ENCODE measurements at places on chromosomes 4 and X.
A peak's percentile ranks its signal among the peaks of the same experiment; 100 is the strongest.

GRCh38 chr4:19348746-19349145, 903.0 kb upstream of the SLIT2 start:
- DNase-seq, result no peak

- no peak for DNase-seq
These were observed 10.3 kb downstream of the VGLL1 start for GRCh38 chrX:136542281-136542680.

- peak; percentile 11 for DNase-seq
These were observed 20.3 kb downstream of the ATP2B3 start for GRCh38 chrX:153537526-153538295.

DNA sequence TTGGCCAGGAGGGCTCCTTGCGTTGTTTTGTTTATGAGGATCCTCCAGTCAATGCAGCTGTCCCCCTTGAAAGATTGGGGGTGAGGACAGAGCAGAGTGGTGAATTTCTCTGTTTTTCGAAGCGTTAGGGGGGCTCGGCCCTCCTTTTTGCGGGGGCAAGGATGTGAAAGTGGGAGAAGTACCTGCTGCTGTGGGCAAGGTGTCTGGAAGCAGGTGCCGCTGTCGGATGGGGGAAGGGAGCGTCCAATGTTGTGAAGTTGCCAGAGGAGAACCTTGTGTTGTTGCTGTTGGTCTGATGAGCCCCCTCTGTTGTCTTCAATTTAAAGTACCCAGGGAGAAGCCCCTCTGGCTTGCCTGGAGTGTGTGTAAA, 613 bp downstream of the GLRB start:
- no peak for DNase-seq

GRCh38 chr4:138405934-138406567, 163.9 kb upstream of the SLC7A11 start:
- DNase-seq, result no peak

- no peak for DNase-seq
These were observed 165.0 kb downstream of the AMELX start for GRCh38 chrX:11458170-11458569.

GRCh38 chr4:127629371-127629770, 3.4 kb upstream of the INTU start:
- no peak for DNase-seq

- DNase-seq, result no peak
These were observed 4.3 kb upstream of the SLC26A1 start for GRCh38 chr4:997375-998071.

GRCh38 chr4:188976644-188977115, 837.4 kb downstream of the TRIML1 start:
- DNase-seq, result peak; percentile 62

- DNase-seq, result no peak
These were observed 166.9 kb upstream of the GK2 start for GRCh38 chr4:79574741-79575451.

GRCh38 chrX:65596270-65597034, 61.9 kb upstream of the LAS1L start:
- DNase-seq, result no peak

All from NCI-H1436 treated with DMSO at 0.1 percent for 48 hours (cell line).